AG04449 (cell line): ENCODE measurements at places on chromosomes 6 and 20.

GRCh38 chr6:164121527-164121926 is 707.0 kb downstream of the QKI start:
- DNase-seq, result no peak

- no peak for DNase-seq
Measured at GRCh38 chr20:35355372-35355771, 56.4 kb downstream of the UQCC1 start.

GRCh38 chr6:12266571-12266970 is 23.6 kb upstream of the EDN1 start:
- DNase-seq, result peak; percentile 38

DNA sequence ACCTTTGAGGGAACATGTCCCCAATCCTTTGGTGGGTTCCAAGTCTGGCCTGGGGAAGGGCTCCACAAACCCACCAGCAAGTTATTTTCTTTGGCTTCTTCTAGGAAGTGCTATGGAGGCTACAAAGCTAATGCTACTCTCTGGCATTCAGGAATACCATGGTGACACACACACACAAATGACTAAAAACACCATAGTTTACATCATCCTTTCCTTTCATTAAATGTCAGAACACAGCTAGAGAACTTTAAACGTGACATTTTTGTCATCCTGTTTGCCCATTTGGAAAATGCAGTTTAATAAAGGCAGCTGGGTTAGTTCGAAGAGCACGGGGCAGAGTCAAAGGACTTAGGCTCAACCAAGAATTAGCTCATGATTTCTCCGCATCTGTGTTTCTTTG is 40.2 kb upstream of the PROKR2 start:
- no peak for DNase-seq

- no peak for DNase-seq
Measured at GRCh38 chr6:27811451-27811772, 100.8 kb downstream of the OR2B2 start.

- DNase-seq, result no peak
Measured at GRCh38 chr6:42426191-42426590, 25.5 kb downstream of the TRERF1 start.

DNA sequence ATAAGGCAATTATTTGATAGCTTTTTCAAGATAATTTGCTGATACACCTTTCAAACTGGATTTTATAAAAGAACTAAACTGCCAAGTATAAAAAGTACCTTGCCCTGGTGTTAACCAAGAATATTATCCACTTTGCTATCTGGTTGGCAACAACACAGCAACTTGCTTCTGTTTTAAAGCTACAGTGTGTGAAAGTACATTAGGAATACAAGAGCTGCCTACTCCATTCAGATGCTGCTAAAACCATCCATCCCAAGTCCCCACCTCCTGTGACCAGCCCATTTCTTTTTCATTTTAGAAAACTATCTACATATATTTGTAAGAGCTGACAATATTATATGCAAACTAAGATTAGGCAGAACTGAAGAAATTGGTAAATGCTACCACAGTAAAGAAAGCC is 12.8 kb downstream of the CLDN20 start:
- no peak for DNase-seq

- no peak for DNase-seq
Measured at GRCh38 chr20:42581311-42581710, 608.4 kb downstream of the PTPRT start.

- DNase-seq, result no peak
Measured at GRCh38 chr20:62979876-62980373, 26.8 kb downstream of the BHLHE23 start.

- DNase-seq, result no peak
Measured at GRCh38 chr20:46014517-46015396, 6.0 kb downstream of the MMP9 start.

DNA sequence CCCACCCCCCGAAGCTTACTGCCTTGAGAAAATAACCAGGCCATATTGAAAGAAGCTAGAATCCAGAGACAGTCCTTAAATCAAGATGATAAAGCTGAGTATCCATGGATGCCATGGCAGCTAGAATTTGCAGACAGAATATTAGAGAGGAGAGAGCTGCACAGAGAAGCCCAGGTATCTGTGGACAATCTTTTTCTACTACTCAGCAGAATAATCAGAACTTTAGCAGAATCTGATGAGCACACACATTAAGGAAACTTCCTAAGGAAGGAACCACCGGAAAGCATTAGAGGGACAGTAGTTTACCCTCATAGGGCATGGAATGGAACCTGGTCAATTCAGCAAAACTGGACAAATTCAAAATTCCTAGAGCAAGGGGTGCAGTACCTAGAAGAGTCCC is 1001.7 kb downstream of the HACE1 start:
- DNase-seq, result no peak

DNA sequence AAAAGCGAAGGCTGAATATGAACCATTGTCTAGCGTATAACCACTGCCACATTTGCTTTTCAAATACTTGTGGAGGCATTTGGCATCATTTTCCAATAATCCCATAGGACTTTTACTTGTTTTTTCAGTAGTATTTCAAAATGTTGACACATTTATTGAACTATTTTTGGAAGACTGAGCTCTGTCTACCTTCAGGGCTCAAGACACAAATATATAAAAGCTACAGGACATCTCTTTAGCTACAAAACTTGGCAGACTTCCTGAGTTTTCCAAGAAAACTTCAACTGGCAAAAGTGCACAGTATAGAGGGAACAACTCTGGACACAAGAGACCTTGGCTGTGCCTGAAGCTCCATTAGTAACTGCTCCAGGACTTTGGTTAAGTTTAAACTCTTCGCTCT is 13.4 kb downstream of the EPB41L2 start:
- no peak for DNase-seq

DNA sequence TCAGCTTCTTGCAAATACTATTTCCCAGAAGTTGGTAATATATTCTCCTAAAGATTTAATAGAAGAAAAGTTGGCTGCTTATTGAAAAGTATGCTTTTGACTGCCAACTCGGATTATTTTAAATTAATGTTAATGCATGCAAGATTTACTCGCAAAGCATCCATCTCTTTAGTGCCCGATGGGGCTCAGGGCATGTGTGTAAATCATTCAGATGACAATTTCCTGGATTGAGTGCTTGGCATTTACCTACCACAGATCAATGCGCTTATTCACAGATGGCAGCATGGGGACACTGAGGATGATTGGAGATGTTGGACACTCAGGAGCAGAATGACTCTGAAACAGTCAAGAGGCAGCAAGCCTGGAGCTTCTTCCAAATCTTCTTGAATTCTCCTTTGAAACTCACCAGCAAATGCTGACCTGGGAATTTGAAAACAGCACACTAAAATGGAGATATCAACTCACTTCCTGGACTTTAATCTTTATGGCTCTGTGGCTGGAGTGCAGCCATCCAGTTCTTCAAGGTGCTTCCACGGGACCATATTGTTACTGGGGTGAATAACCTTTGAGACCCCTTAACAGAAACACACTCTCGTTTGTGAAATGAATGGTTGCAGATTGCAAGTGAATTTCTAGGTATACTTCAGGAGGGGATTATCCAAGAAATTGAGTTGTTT is 34.1 kb upstream of the TIAM2 start:
- DNase-seq, result no peak

GRCh38 chr6:124772733-124773319 is 189.4 kb upstream of the RNF217 start:
- no peak for DNase-seq

DNA sequence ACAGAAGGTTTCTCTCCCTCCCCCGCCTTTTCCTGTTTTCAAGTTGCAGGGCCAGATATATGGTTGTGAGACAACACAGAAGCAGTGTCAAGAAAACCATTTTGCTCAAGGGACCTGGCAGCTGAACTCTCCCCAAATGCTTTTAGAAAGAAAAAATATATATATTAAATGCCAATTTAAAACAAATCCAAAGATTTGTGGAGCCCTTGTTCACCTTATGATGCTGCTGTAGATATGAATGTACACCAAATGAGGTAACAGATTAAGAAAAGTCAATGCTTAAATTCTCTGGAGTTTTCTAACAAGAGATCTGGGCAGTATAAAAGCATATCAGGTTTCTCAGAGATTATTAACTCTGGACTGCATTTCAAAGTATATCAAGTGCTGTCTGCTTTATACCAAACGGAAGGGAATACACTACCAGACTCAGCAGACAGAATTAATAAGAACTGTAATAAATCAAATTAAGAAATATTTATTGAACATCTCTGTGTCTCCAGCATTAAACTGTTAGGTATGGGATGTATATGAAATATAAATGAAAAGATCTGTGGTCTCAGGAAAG is 357.5 kb downstream of the HDGFL1 start:
- DNase-seq, result no peak

- no peak for DNase-seq
Measured at GRCh38 chr20:32655903-32656512, 17.7 kb downstream of the C20orf203 start.

DNA sequence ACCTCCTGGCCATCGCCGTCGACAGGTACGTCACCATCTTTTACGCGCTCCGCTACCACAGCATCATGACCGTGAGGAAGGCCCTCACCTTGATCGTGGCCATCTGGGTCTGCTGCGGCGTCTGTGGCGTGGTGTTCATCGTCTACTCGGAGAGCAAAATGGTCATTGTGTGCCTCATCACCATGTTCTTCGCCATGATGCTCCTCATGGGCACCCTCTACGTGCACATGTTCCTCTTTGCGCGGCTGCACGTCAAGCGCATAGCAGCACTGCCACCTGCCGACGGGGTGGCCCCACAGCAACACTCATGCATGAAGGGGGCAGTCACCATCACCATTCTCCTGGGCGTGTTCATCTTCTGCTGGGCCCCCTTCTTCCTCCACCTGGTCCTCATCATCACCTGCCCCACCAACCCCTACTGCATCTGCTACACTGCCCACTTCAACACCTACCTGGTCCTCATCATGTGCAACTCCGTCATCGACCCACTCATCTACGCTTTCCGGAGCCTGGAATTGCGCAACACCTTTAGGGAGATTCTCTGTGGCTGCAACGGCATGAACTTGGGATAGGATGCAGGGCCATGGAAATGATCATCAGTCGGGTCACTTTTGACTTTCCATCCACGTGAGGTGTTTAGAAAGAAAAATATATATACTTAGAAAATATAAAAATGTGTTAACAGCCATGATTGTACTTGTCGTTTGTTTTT is 868 bp downstream of the MC3R start:
- DNase-seq, result no peak

GRCh38 chr20:62956387-62957135 is 4.1 kb downstream of the SLC17A9 start:
- DNase-seq, result no peak

GRCh38 chr6:78505178-78505577 is 362.2 kb upstream of the IRAK1BP1 start:
- DNase-seq, result no peak

DNA sequence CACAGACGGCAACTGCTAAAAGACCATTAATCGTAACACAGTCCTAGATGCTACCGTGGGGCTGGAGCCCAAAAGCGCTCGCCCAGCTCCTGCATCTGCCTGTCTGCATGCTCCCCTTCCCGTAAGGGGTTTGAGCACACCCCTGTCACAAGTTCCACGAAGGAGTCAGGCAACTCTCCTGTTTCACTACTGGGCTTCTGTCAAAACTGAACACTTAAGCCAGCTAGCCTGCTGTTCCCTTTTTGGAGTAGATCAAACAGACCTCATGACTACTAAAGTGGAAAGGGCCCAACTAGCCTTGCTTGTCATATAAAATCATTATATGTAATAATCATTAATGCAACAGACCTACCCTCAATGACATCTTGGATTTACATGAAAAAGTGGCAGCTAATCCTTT is 61.3 kb downstream of the TRMT11 start:
- DNase-seq, result no peak

DNA sequence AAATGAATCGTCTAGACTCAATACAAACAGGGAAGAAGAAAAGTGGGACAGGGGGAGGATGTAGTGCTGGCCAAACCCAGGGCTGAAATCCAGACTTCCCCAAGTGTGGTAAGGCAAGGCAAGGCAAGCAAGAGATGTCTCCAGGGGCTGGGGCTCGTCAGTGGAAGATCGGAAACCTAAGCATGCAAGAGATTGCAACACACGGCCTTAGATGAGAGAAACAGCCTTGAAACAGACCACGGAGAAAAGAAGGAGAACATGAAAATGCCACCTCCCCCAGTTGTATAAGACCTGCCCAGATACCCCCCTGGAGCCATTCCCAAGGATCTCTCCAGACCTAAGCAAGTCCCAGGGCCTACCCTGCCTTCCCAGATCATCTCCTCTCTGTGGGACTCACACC is 20.0 kb downstream of the VEGFA start:
- no peak for DNase-seq

GRCh38 chr6:158488065-158488464 is 71.8 kb upstream of the TMEM181 start:
- peak; percentile 96 for DNase-seq

DNA sequence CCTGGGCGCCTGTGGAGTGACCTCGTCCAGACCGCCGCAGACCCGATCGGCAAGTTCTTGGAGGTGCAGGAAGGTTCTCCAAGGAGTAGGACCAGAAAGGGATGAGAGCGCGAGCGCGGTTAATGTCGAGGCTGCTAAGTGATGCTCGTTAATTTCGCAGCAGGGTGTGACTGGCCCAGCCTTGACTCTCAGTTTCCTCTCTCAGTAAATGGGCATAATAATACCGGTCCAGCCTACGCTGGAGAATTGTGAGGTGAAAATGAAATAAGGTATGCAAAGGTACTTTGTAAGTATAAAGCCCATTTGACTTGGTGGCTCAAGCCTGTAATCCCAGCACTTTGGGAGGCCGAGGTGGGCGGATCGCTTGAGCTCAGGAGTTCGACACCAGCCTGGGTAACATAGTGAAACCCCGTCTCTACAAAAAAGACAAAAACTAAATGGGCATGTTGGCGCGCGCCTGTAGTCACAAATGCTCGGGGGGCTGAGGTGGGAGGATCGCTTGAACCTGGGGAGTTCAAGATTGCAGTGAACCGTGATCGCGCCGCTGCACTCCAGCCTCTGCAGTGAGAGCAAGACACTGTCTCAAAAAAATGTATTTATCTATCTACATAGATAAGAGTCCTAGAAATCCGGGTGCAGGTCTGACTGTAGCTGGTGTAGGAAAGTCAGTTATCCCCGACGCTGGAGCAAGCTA is 634 bp upstream of the BTBD9 start:
- no peak for DNase-seq

- no peak for DNase-seq
Measured at GRCh38 chr6:161235776-161236633, 37.9 kb downstream of the AGPAT4 start.

GRCh38 chr6:77440206-77440976 is 22.9 kb downstream of the HTR1B start:
- no peak for DNase-seq
